Activated CD8-positive, alpha-beta memory T cell treated with anti-CD3 and anti-CD28 coated beads for 4 hours (primary cell): ENCODE measurements at places on chromosomes 1 and 21.

GRCh38 chr1:74396933-74397332 is 115.5 kb downstream of the LRRC53 start:
- DNase-seq: no peak

DNA sequence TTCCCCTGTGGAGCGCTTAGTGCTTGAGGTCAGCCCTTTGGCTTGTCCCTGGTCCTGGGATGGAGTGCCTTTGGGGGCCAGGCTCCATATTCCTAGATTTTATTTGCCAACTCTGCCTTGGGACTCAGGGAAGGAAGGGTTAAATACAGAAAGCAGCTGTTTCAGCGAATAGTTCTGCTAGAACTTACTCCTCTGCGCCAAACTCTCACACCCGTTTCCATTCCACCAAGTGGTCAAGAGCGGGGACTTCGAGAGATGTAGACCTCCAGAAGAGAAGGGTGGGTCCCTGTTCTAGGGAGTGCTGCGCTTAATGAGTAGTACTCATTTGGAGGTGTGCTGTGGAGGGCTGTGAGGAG is 704 bp upstream of the TOMM40L start:
- DNase-seq: no peak

GRCh38 chr1:202565890-202566602 is 144.2 kb downstream of the SYT2 start:
- no peak for DNase-seq

DNA sequence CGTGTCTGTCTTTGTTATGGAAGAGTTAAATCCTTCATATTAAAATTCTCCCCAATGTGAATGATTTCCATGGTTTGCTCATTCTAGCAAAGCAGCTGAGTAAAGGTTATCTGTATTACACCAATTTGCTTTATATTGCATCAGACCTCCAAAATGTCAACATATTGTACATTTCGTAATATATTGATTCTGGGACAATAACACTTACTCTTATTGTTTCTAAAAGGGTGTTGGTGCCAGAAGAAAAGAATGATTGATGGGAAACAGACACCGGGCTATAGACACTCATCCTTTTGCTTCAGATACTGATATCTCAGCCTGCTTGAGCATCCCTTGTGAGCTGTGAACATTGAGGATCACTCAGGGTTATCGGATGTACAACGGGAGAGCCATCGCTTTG is 7.0 kb downstream of the NTNG1 start:
- DNase-seq: no peak

DNA sequence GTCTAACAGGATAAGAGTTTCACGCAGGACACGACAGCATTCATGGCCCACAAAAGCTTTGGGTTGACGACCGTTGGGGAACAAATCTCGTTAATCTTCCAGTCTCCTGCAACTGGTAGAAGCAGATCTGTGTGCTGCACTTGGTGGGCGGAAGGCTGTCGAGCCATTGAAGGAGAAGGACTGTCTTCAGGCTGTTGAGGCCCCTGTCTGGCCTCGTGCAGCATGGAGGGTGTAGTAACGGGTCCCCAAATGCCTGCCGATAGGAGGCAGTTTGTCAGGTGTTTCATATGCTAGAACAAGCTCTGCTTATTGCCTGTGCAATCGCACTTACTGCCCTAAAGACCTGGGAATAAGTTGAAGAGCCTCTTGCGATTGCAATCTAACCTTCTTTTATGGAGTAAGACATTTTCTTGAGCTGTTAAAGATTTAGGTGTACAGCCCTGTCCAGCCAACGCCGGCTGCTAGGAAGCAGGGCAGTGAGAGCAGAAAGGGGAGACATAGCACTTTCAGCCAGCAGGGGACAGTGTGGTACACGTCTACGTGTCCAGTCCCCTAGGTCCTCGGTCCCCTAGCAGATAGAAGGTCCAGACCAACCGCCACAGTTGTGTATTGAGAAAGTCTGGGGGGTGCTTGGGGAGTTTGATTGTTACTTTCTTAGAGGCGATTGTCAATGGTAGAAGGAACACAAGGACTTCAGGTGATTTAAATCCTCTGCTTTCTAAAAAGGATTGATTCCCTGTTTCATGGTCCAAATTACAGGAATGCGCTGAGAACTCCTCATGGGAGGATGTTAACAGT is 102.3 kb upstream of the TMPRSS2 start:
- no peak for DNase-seq

- DNase-seq: no peak
Observed at GRCh38 chr1:26072305-26072704, 4.9 kb upstream of the TRIM63 start.

- DNase-seq: no peak
Observed at GRCh38 chr21:25568246-25568645, 39.0 kb downstream of the MRPL39 start.
